ENCODE measurements at places on chromosomes 6 and 20.

DNA sequence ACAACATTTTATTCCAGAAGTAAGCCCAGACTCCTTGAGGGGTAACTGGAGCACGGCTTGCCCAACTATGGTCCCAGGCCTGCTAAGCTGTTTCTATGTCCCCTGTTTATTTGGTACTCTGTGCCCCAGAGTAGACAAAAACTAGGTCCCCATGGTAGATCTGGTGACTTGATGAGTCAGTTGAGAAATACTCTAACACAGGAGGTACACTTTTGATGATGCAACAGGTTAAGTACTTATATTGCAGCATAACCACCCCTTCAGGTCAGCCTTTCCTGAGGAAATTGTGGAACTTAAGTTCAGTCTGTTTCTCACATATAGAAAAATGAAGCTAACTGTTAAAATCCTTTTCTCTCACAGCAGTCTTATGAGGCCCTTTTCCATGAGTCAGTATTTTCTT lies 19.6 kb downstream of the TTPAL start:
- no peak for DNase-seq

DNA sequence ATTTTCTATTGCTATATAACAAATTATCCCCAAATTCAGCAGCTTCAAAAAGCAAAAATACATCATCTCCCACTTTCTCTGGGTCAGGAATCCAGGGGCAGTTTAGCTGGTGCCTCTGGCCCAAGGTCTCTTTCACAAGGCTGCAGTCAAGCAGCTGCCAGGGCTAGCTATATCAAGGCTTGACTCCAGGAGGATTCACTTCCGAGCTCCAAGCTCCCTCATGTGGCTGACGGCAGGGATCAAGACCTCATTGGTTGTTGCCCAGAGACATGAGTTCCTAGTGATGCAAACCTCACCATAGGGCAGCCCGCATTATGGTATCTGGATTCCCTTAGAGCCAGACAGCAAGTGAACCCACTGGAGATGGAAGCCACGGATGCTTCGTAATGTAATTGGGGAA lies 1.3 kb upstream of the VNN1 start:
- no peak for DNase-seq

DNA sequence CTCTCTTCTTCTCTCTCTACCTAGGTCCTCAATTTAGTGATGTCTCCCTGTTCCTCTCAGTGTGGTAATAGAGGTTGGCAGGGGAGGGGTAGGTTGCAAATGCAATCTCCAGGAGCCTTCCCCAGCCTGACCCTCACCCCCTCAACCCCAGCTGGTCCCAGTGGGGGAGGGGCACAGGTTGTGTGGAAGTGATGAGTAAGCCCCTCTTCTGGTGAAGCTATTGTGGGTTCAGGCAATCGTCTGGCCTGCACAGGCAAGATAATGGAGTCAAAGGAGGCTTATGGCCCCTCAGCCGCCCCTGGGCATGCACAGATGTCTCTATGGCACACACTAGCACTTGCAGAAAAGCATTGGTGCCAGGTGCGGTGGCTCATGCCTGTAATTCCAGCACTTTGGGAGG lies 10.8 kb upstream of the ADA start:
- DNase-seq, result no peak

GRCh38 chr6:5786321-5786968 lies 220.3 kb downstream of the NRN1 start:
- no peak for DNase-seq

DNA sequence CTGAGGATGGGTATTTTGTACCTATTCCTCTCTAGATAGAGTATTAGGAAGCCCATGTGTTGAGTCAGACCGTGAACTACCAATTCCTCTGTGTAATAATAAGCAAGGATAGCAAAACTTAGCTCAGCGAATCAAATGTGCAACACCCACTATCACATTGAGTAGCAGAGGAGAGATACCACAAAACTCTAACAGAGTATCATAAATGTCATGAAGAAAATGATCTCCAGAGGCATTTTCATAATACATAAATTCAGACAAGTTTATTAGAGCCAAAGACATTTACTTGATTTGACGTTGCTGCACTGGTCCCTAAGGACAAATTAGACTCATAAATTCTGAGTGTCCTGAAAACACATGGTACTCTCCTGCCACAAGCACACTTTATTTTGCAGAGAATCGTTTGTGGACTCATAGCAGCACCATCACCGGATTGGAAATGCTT lies 245.2 kb downstream of the HAO1 start:
- no peak for DNase-seq

- no peak for DNase-seq
Observed at GRCh38 chr6:157556144-157556645, 175.2 kb downstream of the ZDHHC14 start.

- DNase-seq, result no peak
Observed at GRCh38 chr20:15818651-15819071, 754.6 kb downstream of the KIF16B start.

GRCh38 chr20:8720089-8720488 lies 348.8 kb upstream of the PLCB4 start:
- no peak for DNase-seq

DNA sequence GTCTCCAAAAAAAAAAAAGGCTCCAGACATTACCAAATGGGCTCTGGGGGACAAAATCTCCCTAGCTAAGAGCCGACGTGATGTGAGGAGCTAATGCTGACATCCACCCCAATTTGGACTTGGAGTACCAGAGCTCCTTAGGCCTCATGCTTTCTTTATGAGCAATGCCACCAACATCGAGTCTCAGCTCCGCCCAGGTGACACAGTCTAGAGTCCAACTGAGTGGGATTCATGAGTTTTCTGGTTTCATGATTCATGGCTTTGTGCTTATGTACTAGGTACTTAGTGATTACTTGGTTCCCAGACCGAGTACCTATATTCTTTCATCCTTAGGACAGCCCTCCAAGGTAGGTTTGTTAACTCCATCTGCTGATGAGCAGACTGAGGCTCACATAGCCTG lies 4.4 kb downstream of the ANKRD60 start:
- DNase-seq, result no peak

GRCh38 chr6:144285798-144286502 lies 815 bp downstream of the UTRN start:
- DNase-seq, result peak; percentile 36

DNA sequence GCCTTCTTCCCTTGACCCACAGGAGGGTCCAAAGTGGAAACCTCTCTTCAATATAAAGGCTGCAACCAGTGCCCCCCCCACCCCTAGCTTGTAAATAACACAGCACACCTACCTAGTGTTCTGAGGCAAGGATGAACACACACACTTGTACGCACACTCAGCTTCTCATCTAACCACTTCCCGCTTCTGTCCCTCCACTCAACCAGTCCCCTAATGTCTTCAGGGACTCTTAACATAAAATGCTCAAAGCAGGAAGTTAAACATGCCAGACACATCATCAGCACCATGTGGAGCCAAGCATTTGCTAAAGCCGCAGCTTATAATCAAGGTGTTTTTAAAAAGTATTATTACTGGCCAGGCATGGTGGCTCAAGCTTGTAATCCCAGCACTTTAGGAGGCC lies 35.3 kb downstream of the FOXQ1 start:
- no peak for DNase-seq

DNA sequence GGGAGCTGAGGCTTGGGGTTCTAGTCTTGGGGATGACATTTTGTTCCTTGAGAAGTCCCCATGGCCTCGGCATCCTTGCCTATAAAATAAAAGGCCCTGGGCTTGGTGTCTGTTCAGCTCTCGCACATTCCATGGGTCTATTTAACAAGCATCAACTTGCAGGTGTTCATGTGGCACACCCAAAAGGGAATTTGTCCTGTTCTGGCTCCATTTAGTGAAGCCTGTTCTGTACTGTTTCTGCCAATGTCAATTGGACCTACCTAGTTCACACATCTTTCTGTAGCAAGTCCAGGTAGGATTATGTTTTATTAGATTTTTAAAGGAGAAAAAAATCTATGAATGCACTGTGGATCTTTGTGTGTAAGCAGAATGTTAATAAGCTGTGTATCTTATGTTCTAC lies 262.0 kb downstream of the HIVEP2 start:
- DNase-seq, result no peak

DNA sequence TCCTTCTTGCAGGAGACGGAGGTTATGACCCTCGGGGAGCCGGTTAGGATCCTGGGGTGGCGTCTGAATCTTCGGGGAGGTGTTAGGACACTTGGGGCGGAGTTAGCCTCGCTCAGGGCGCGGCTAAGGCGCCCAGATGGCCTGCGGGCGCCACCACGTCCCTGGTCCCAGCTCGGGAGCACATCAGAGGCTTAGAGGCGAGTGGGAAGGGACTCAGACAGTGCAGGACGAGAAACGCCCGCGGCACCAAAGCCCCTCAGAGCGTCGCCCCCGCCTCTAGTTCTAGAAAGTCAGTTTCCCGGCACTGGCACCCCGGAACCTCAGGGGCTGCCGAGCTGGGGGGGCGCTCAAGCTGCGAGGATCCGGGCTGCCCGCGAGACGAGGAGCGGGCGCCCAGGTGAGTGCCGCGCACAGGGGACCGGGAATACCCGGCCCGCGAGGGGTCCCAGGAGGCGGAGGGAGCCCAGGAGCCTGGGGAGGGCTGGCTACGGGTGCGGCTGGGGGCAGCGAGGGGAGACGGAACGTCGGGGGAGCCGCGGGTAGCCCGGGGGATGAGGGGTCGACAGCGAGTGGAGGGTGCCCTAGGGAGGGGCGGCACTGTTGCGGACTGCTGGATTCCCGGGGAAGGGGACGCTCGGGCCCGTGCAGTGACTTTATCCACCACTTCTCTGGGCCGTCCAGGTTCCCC lies at the start of gene HCK:
HCK (plus strand) TSS at position 153 of the 688 bp plus-strand sequence.
- peak; percentile 24 for DNase-seq

- no peak for DNase-seq
Observed at GRCh38 chr6:32842021-32842650, 1.7 kb downstream of the PSMB8 start.

- peak; percentile 35 for DNase-seq
Observed at GRCh38 chr6:152356662-152357061, 280.5 kb downstream of the SYNE1 start.

DNA sequence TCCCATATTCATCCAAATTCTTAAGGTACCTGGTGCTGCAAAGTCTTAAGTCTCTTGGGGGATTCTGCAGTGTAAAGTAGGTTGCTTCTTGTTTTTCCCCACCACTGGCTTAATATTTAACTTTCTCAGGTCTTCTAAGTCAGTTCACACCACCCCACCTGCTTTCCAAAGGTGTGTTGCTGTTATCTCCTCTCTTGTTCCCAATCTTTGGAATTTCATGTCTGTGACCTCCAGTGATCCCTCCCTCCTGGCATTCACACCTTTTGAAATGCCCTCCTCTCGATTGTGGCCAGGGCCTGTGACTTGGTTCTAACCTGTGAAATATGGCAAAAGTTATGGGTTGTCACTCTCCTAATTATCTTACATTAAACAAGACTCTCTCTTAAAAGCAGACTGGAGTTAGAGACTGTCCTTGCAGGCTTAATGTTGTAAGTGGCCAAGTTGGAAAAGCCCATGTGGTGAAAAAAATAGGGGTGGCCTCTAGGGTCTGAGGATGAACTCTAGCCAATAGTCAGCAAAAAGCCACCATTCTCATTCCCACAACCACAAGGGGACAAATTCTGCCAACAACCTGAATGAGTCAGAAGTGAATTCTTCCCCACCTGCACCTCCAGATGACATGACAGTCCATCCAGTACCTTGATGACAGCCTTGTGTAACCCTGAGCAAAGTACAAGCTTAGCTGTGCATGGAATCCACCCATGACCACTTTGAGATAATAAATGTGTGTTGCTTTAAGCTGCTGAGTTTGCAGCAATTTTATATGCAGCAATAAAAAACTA lies 45.1 kb downstream of the ADGRF1 start:
- DNase-seq, result no peak

GRCh38 chr6:141634269-141634668 lies 498.5 kb upstream of the GJE1 start:
- DNase-seq, result no peak

GRCh38 chr20:62243906-62244515 lies 5.7 kb downstream of the OSBPL2 start:
- DNase-seq, result no peak

DNA sequence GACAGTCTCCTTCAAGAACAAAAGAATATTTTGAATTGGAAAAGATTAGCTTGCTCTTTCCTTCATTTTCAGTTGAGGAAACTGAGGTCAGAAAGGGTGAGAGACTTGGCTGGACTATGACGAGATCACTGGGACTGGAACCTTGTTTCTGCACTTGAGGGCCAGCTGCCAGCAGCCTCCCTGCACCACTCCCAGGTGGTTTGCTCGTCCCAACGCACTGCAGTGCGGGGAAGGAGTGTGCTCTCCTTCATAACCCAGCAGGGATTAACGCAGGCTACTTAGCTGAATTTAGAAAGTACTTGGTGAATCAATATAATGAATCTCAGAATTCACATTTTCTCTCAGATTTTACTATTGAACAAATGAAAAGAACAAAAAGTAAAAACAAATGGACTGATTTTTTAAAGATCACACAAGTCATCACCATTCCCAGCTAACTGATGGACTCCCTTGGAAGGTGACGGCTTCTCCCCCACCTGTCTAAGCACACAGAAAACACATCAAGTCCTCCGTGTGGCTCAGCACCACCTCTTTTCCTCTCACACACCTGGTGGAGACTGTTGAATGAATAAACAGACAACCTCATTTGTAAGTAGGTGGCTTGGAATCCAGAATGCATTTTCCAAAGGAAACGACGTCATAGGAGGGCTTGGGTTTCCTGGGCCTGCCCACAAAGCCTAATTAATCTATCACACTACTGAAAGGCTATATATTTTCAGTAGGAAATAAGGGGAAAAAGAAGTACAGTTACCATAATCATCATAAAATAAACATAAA lies 121.0 kb downstream of the QRSL1 start:
- no peak for DNase-seq

- DNase-seq, result no peak
Observed at GRCh38 chr20:6416371-6416770, 293.5 kb upstream of the FERMT1 start.

DNA sequence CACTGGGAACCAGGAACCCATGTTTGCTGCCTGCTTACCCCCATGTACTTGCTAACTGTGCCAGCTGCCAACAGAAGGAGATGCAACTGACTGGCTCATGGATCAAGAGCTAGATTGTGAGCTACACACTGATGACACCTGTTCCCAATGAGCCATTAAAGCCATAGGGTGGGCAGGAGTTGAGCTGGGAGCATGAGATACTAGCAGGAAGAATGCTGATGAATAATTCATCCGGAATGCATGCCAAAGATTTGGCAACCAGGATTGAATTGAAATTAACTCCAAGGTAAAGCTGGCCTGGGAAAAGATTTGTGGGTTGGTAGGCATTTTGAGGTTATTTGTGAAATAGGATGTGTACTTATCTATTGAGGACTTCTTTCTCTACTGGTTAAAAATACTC lies 631.1 kb downstream of the KIF16B start:
- DNase-seq, result no peak

- DNase-seq, result no peak
Observed at GRCh38 chr20:45053430-45054351, 47.2 kb downstream of the KCNS1 start.

DNA sequence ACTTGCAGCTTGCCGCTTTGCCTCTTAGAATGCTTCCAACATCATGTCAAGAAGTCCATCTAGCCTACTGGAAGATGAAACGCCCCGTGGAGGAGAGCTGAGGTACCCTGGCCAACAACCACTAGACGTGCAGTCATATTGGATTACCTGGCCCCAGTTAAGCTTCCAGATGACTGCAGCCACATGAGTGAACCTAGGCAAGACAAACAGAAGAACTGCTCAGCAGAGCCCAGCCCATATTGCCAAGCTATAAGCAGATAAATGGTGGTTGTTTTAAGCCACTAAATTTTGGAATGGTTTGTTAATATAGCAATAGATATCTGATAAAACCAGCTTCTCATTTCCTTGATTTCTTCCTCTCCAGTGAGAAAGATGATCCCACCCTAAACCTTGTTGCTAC lies 4.7 kb upstream of the DLK2 start:
- no peak for DNase-seq
